ENCODE measurements at places on chromosomes 11 and 22. TPM values are rescaled to one million over a fixed set of nuclear protein-coding genes. Genes with fewer than 3 reads are reported as not detected.

GRCh38 chr11:18650859-18651557 lies 16.9 kb upstream of the SPTY2D1 start:
- DNase-seq = peak; percentile 51

DNA sequence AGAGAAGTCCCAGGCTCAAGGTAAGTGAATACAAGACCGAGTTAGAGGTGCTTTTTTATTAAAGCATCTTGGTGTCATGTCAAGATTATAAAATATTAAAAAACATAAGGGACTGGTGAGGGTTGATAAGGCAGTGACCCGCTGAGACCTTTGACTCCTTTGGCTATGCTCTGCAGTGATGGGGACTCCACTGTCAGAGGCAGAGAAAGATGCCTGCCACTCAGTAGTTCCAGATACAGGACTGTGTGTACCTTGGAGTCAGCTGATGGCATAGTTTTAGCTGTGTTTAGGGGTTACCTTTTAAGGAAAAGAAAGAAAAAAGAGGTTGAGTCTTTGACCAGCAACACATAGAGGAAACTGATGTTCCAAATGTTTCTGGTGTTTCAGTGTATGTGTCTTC lies 40.8 kb downstream of the SHISA8 start:
- no peak for DNase-seq

- DNase-seq = no peak
Observed at GRCh38 chr11:48014917-48015316, 34.6 kb downstream of the PTPRJ start.

- DNase-seq = no peak
Observed at GRCh38 chr11:126423154-126423553, 67.7 kb downstream of the ST3GAL4 start.

DNA sequence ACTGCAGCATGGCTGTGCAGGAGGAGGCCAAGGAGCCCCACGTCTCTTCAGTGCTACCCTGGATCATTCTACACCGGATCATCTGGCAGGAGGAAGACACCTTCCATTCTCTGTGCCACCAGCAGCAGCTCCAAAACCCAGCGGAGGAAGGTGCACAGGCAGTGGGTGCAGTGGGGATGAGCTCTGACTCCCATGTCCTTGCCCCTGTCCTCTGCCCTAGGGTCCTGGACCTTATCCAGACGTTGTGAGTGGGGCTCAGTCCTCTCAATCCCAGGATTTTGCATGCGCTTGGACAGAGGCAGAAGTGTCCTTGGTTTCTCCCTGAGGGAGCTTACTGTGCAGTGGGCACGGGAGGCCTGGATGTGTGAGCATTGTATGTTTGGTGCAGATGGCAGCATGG lies 61.3 kb downstream of the CABIN1 start:
- DNase-seq = no peak

DNA sequence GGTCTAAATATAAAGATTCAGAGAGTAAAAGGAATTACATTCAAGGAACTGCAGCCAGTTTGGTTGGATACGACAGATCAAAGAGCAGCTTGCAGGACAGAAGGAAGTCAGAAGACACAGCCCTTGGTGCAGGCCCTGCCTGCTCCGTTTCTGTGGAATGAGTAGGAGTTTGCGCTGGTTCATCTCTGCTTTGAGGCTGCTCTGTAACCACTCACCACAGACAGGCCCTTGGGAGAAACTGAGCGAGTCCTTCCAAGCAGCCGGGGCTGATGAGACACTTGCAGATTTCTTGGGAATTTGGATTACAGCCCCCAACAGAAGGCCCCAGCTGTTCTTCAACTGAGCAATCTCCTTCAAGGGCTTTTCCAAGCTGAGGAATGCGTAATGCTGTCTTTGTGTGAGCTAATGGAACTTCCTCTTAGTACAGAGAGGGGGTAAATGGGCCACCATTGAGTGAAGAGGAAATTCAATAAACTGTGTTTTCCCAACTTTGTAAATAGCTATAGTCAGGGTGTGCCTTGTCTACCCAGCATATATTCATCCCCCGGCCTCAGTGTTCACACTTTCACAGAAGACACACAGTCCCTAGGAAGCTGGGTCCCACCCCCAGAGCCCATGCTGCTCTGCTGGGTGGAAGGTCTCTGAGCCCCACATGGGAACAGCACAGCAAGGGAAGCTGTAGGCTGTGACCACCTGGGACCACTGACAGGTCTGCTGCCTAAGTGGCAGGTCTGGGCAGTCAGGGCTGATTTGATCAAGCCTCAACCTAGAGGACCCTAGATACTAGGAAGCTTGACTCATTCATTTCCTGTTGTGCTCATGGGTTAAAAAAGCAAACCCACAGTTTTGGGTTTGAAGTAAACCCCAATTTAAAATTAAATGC lies 16.6 kb downstream of the IL10RA start:
- peak; percentile 49 for DNase-seq

- DNase-seq = peak; percentile 65
Observed at GRCh38 chr22:38735465-38736256, 20.1 kb downstream of the SUN2 start.

DNA sequence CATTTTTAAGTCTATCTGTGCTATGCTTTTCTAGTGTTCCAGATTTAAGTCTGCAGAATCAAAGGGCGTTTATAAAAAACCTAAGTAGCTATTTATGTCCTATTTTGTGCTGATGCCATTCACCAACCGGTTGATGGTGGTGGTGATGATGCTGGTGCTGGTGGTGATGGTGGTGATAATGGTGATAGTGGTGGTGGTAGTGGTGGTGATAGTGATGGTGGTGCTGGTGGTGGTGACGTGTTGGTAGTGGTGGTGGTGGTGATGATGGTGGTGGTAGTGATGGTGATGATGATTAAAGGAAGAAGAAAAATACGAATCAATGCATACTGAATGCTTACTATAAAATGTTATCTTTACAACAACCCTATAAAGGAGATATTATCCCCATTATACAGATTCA lies 178.2 kb downstream of the OPCML start:
- DNase-seq = no peak

- no peak for DNase-seq
Observed at GRCh38 chr22:47210112-47210657, 447.7 kb downstream of the TBC1D22A start.

DNA sequence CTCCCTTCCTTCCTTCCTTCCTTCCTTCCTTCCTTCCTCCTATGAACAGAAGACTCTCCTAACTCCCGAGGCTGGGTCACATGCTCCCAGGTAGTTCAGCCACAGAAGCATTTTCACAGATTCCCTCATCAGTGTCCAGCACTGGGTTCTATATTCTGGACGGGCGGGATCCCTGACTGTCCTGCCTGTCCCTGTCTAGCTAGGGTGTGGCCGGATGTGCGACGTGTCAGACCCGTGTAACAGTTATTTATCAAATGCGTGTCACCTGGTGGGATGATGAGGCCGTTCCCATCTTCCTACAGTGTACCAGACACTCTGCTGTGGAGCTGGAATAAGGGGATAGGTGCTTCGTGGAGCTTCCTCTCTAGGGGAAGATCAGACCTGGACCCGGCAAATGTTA lies 901.0 kb downstream of the BRD1 start:
- DNase-seq = no peak

DNA sequence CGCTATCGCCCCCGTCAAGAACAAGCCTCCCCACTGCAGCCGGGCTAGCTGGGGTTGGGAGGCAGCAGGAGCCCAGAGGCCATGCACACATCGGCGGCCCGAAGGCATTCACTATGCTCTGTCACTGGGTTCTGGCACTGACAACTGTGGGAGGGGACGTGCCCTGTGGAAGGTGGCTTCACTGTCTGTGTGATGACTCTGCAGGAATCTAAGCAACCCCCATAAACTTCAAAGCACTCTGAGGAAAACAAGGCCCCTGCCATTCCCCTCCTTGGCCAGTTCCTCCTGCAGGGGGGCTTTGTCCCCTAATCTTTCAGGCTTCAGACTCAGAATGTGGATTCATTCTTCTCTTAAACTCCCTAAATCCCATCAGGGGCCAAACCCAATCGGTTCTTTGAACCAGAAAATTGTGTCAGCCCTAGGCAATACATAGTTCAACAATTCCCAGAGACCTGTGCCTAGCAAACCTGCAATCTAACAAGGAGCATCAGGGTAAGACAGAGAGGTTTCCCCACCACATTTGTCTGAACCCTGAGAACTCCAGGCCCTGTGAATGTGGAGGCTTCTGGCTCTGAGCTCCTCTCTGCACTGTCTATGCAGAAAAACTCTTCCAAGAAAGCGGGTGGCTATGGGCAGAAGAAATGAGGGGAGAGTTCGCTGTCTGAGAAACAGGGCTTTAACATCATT lies 1477.2 kb downstream of the TBC1D22A start:
- no peak for DNase-seq

DNA sequence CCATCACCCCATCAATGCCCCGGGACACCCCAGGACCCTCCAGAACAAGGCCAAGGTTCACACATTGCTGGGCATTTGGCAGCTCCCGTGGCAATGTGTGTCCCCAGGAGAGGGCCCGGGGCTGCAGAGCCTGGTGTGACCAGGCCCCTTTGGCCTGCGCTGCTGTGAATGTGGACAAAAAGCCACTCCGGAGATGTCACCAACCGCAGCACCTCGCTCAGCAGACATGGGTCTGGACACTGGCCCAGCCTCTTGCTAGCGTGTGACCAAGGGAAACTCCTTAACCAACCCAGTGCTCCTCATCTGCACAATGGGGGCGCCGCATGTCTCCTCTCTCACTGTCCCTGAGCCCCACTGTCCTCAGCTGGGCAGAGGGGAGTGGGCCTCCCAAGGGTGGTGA lies 8.0 kb upstream of the CHADL start:
- no peak for DNase-seq

DNA sequence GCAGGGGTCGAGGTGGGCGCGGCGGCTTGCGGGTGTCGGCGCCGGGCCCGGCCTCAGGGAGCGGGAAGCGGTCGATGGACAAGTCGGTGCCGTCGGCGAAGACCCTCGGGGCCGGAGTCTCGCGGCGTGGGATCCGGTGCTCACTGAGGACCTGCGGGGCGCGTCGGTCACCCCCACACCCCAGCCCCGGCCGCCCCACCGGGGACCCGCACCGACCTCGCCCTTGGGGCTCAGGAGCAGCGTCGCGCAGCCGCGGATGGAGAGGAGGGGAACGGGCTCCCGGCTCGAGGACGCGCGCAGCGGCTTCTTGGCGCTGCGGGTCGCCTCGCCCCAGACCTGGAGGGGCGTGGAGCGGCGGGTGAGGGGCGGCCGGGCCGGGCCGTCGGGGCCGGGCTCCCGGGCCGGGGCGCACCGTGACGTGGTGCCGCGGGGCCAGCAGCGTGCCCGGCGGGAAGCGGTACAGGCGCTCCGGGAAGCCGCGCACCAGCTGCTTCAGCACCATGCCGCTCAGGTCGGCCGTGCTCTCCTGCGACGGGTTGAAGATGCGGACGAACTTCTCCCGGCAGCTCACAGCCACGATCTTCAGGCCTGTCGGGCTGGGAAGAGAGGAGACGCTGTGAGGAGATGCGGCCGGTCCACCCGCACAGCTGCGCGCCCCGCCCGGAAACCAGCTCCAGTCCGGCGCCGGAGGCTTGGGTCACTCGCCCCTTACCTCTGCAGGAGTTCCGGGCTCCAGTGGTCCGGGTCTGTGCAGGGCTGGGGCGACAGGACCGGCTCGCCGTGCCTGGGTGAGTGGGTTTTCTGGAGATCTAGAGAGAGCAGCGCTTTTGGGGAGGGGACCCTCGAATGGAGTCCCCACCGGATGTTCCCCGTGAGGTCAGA lies 4.5 kb downstream of the LMNTD2 start:
- DNase-seq = no peak

DNA sequence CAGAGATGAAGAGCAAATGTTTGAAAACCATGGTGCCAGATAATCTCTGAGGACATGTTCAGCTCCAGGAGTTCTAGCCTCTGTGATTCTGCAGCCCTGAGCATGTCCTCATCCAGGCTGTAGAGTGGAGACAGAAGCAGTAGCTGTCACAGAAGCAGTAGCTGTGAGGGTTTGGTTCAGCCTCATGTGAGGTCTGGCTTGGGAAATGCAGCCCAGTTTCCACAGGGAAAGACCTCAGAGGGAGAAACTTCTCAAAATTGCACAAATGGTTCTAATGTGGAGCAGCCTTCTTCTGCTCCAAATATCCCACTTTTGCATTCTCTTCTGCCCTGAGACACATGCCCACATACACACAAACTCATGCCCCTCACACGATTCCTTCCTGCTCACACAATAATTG lies 48.4 kb downstream of the DBX1 start:
- DNase-seq = no peak

DNA sequence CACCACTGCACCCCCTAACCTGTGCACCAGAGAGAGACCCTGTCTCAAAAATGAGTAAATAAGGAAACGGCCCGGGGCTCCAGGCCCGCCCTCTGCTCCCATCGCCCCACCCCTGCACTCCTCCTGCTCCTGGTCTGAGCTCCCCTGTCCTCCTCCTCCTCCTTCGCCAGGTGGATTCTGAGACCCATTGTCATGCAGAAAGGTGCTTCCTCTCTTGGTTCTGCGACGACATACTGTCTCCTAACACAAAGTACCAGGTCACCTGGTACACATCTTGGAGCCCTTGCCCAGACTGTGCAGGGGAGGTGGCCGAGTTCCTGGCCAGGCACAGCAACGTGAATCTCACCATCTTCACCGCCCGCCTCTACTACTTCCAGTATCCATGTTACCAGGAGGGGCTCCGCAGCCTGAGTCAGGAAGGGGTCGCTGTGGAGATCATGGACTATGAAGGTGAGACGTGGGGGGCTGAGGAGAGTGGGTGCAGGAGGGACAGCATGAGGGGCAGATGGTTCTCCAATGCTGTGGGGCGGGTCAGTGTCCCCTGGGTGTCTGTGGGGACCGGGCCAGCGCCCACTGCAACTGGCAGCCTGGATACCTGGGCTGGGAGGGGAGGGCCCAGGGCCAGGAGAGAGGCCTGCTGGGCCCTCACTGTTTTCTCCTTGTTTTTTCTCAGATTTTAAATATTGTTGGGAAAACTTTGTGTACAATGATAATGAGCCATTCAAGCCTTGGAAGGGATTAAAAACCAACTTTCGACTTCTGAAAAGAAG lies 3.1 kb upstream of the APOBEC3D start:
- DNase-seq = no peak

GRCh38 chr11:67538306-67538705 lies 15.1 kb upstream of the CABP2 start:
- DNase-seq = no peak

- DNase-seq = no peak
Observed at GRCh38 chr11:10329935-10330334, 25.1 kb downstream of the ADM start.

DNA sequence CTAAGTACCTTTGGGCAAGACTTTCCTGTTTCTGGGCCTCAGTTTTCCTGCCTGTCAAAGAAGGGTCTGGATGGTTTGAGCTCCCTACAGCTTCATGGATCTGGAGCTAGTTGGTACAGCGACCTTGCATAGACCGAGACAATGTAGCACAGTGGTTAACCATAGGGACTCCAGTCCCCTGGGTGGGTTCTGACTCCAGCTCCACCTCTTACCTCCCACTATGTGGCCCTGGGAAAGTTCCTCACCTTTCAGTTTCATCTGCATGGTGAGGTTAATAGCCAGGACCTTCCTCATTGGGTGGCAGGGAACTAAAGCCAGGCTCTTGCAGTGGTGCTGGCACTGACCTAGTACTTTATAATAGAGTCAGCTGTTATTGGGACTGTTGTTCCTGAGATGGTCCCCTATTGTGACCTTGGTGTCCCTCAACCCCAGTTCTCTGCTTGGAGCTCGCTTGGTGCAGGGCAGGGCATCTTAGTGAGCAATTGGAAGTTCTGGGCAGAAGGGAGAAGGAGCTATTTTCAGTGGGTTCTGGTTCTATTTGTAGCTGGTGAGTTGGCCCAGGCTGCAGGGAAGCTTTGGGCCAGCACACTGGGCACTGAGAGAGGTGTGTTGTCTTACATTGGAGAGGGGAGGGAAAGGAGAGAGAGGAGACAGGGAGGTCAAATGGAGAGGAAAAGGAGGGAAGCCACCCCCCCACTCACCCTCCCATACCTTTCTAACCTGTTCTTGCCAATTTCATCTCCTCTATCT lies 10.7 kb upstream of the MTMR3 start:
- no peak for DNase-seq

C11orf58 gene
- total RNA-seq = 104 TPM

SLC22A12 gene
- not detected for total RNA-seq

MUC5AC gene
- 0.35 TPM for total RNA-seq

KRTAP5-7 gene
- total RNA-seq = not detected

Measured in lower lobe of right lung (tissue), 2 donors.